ENCODE measurements at places on chromosomes 12 and 14.
A peak's percentile ranks its signal among the peaks of the same experiment; 100 is the strongest.

- no peak for DNase-seq
Measured at GRCh38 chr12:25784669-25785068, 173.8 kb upstream of the RASSF8 start.

DNA sequence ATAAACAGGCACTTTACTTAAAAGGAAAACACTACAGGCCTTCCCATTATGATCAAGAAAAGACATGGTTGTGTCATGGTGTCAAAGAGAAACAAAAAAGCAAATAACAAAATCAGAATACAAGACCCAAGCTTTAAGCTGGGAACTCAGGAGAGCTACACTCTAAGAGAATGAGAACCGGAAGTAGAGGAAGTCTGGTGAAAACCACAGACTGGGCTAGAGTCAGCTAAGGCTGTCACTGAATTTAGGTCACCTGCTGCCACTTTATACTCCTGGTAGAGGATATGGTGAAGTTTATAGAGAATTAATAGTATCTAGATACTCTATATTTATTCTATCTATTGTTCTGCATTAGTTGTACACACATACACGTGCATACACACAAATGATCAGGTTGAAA, 971.7 kb downstream of the FLRT2 start:
- DNase-seq, result peak; percentile 13

DNA sequence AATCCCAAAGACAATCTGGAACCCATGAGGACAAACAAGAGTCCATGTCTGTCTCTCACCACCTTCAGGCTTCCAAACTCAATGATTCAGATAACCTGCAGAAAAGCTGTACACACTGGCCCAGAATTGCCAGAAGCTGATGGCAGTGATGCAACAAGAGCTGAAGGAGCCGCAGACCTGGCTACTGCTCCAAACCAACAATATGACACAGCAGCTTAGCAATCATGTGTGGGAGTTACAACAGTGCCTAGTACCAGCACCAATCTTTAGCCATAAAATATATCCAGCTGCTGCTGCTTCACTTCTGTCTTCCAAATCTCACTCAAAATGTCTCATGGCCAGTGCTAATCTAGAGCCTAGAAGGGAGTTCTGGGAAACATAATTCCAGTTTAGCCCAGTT, 22.0 kb downstream of the RPS6KA5 start:
- DNase-seq, result no peak

GRCh38 chr12:62631471-62632410, 165.1 kb downstream of the MON2 start:
- DNase-seq, result peak; percentile 17
